ENCODE measurements at places on chromosomes 3 and 15.
A peak's percentile ranks its signal among the peaks of the same experiment; 100 is the strongest.

DNA sequence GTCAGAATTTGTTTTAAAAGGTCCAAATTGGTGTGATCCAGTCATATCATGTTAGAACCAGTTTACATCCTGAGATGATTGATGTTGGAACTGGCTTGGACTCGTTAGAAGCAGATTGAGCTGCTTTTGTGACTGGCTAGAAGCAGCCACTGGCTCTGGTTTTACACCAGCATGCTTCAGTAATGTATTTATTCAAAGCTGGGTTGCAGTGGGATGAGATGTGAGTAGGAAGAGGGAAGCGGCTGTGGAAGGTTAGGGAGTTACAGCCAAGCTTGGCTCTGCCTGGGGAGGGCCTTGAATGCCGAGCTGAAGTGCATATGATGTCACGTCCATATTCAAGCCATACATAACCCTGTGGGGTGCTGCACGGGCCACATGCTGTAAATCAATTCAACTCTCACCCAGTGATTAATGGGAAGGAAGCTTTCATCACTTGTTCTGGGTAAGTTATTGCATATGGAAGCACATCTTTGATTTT lies 104.0 kb upstream of the SMAD3 start:
- DNase-seq, result no peak

DNA sequence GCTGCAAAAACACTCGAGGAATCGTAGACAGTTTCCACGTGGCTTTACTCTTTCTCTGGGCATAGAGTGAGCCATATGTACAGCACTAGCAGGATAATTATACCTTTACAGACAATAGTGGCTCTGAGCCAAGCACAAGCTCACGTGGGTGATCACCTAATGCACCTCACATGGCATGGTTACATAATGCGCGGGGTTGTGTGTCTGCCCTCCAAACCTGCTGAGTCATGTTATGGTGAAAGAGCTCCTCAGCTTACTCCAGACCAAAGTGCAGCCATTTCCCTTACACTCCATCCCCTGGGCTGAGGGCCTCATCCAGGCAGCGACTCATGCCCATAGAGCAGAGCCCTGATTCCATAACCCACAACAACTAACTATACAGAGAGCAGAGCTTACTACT lies 1458.4 kb upstream of the CADM2 start:
- peak; percentile 48 for DNase-seq

GRCh38 chr15:33067456-33067855 lies 127.1 kb downstream of the FMN1 start:
- DNase-seq, result peak; percentile 37

DNA sequence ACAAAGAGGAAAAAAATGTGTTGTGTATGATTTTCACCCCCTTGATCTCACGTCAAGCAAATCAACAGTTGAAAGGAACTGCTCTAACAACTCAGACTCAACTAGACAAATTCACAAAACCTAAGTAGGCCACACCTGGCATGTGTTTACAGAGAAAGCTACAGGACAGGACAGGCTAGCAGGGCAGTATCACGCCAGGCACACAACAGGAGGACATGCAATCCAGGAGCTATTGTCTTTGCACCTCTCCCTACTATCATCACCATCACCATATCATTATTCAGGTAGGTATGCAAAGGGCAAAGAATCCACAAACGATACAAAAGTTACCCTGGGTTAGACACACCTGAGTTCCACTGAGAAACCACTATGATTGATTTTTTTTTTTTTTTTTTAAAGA lies 86.4 kb downstream of the TBL1XR1 start:
- DNase-seq, result peak; percentile 37

- DNase-seq, result no peak
Observed at GRCh38 chr3:187941135-187941847, 196.0 kb upstream of the BCL6 start.

GRCh38 chr3:115239717-115240116 lies 92.6 kb upstream of the ZBTB20 start:
- peak; percentile 98 for DNase-seq
